Hematopoietic multipotent progenitor cell treated with erythropoietin and hydrocortisone succinate and interleukin-3 and kit ligand, for 8 days (in vitro differentiated cells): ENCODE measurements at places on chromosomes 16 and 17.

DNA sequence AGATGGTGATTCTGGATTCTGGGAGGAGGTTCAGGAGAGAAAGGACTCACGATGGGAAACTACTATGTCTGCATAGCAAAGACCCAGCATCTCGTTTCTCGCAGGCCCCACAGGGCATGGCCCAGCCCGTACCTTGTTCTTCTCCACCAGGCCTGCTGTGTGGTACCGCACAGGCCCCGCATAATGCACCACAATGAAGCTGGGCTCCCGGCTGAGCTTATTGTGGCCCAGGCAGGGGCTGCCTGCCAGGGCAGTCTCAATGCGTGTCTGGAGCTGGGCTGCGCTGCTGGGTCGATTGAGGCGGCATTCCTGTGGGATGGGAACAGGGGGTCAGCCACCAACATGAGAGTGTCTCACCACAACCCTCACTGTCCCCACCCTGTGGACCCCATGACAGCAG lies 20.4 kb downstream of the ZNHIT3 start:
- no peak for DNase-seq

DNA sequence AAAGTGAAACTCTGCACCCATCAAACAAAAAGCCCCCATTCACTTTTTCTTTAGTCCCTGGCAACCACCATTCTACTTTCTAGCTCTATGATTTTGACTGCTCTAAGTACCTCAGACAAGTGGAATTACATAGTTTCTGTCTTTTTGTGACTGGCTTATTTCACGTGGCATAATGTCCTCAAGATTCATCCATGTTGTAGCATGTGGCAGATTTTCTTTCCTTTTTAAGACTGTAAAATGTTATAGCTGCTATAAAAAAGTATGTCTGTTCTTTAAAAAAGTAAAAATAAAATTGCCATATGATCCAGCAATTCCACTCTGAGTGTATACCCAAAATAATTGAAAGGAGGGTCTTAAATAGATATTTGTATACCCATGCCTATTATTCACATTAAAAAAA lies 429.7 kb downstream of the CDH8 start:
- DNase-seq: no peak

- DNase-seq: no peak
These were observed 168.6 kb downstream of the HAPSTR1 start for GRCh38 chr16:9259914-9260608.

DNA sequence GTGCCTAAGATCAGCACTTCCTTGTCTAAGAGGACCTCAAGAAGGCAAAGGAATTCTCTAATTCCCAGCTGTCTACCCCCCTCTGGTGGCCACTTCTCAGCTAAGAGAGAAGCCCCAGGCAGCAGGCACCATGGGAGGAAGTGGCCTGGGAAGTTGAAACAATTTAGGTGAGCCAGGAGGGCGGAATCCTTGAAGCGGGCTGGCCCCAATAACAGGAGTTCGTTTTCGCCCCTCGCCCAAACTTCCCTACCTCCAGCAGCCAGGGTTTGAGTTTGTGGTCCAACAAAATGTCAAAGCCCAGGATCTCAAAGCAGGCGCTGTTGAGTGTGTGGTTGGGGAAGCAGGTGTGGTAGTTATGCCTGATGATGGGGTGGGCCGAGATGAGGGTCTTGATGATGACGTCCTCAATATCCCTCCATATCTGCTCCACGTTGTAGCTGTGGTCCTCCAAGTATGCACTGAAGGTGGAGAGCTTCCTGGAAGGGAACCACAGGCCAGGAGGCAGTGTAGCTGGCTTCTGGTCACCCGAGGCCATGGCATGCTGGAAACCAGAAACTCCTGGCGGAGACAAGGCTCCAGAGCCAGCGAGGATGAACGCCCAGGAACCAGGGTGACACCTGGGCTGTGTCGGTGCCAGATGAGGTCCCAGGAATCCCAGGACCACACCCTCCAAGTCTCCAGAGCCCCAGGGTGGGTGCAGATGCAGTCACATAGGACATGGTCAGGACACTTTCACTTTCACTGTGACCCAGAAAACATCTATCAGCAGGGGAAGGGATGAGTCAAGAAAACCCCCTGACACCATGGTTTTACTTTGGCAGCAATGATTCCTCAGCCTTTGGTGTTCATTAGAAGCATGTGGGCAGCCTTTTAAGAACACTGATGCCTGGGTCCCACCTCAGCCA lies 25.6 kb downstream of the TTLL6 start:
- peak; percentile 71 for DNase-seq

DNA sequence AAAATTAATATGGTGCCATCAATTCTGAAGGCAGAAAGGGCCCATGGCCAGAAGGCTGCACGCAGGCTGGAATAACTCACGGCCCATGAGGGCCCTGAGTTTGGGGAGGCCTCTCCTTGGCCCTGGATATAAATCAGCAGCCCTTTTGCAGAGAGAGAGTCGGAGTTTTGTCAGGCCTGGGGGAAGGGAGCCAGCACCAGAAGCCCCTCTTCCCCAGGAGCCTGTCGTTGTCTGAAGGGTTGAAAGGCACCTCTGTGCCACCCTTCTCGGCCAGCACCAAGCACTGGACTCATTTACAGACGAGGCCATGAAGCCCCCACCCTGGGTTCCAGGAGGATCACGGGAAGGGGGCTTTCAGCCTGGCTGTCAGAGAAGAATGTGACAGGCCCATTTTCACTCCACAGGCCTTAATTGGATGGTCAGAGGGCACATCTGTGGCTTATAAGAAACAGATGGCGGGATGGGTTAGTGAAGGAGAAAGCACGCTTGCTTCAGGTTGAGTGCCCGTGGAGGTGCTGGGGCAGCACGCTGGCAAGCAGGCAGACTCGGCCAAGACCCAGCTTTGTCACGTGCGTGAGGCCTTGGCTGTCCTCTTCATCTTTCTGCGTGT lies 140.6 kb downstream of the CLEC16A start:
- DNase-seq: no peak

GRCh38 chr16:72262711-72263110 lies 90.8 kb upstream of the PMFBP1 start:
- DNase-seq: no peak

DNA sequence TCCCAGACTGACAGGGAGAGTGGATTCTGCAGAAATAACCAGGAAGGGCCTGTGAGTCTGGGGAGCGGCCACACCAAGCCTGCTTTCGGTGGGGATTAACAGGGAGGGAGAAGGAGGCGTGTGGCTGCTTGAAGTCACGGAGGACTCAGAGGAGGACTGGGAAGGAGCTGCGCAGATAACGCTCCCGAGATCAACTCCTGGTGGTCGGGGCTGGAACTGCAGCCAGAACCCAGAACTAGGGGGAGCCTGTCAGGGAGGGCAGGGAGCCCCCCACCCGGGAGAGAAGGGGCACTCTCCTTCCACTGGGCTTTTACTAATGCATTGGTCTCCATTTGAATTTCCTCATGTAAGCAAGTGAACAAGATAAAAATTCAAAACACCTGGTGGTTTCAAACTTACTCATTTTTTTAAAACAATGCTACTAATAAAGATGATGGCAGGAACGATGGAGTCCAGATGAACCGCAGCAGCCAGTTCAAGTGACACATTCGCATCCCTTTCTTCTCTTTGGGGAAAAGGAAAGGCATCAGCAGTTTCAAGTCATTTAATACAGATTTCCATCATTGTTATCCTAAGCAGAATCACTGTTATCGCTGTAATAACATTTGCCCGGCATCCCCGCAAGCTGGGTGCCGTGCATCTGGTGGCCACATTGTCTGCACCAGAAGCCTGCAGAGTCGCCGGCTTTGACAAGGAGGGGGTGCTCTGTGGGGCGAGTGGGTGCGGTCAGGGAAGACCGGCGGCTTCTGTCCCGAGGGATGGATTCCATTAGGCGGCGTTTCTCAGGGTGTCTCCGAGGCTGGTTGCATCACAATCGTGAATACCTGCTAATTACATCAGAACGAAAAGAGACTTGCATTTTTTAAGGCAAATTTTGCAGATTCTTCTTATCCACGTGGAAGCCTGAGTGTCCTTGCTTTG lies 183.0 kb downstream of the FOXL1 start:
- DNase-seq: peak; percentile 47

GRCh38 chr17:45814622-45815606 lies 29.8 kb upstream of the SPPL2C start:
- DNase-seq: no peak

GRCh38 chr16:17312094-17312710 lies 158.6 kb downstream of the XYLT1 start:
- no peak for DNase-seq

GRCh38 chr17:8137645-8138373 lies 13.9 kb upstream of the HES7 start:
- no peak for DNase-seq

- DNase-seq: no peak
These were observed 9.4 kb upstream of the SP6 start for GRCh38 chr17:47860386-47860785.

DNA sequence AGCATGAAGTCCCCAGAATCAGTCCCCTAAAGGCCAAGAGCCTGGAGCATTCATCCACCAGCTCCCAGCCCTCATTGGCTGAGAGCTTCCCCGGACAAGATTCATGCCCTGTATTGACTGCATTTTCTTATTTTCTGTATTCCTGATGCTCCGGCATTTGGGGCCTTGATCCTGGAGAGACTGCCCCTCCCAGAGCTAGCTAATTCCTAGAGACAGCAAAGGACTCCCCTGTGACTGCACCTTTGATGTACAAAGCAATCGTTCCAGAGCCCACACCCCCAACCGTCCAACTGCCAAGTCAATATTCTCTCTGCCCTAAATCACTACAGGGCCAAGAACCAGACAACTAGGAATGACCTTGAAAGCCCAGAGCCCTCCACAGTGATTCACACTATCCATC lies 93.4 kb upstream of the CDH5 start:
- DNase-seq: no peak

GRCh38 chr17:16936536-16937310 lies 35.2 kb downstream of the TNFRSF13B start:
- no peak for DNase-seq

DNA sequence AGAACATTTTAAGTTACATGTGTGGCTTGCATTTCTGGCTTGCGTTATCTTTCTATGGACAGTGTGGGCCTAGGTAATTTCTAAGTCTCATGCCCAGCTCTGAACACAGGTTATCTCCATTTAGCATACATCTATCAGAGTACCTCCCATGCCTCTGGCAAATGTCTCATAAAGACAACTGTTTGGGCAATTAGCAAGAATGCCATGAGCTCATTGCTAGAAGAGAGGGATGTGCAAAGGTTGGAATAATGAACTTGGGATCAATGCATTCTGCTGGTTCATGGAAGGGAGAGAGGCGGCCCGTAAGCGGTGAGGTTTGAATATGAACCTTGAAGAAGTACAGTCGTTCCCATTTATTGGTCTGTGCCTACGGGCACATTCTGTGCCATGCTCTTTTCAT lies 14.4 kb downstream of the SYT17 start:
- DNase-seq: no peak

GRCh38 chr16:50293994-50294855 lies 27.9 kb downstream of the ADCY7 start:
- DNase-seq: no peak

- no peak for DNase-seq
These were observed 2.1 kb downstream of the TEPSIN start for GRCh38 chr17:81236784-81237183.

DNA sequence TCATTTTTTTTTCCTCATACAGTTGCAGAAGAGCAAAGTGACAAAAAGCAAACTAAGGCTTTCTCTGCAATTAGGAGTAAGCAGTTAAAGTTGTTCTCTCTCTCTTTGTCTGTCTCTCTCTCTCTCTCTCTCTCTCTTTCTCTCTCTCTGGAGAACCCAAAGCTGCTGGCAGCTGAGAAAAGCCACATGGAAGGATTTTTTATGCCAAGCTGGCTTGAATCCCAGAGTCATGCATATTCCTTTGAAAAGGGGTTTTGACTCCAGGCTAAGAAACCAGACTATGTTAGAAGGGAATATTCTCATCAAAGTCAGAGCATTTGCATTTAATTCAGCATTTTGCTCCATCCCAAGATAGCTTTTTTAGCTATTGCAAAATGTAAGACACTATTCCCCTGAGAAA lies 1114.2 kb upstream of the GOT2 start:
- DNase-seq: no peak

- DNase-seq: no peak
These were observed 1.6 kb upstream of the FOXJ1 start for GRCh38 chr17:76142585-76143041.

DNA sequence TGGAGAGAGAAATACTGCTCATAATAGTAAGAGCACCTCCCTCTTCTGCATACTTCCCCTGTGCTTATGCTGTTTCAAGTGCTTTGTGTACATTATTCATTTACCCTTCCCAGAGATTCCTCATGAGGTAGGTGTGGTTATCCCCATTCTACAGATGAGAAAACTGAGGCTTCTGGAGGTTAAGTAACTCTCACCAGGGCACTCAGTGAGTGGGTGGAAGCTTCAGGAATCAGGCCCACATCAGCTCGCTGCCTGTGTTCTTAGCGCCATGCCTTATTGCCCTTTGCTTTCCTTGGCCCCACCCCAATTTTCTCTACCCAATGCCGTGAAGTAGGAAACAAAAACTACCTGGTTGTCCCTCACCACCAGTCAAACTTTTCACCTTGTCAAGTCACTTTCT lies 18.1 kb upstream of the ITGB3 start:
- DNase-seq: no peak

DNA sequence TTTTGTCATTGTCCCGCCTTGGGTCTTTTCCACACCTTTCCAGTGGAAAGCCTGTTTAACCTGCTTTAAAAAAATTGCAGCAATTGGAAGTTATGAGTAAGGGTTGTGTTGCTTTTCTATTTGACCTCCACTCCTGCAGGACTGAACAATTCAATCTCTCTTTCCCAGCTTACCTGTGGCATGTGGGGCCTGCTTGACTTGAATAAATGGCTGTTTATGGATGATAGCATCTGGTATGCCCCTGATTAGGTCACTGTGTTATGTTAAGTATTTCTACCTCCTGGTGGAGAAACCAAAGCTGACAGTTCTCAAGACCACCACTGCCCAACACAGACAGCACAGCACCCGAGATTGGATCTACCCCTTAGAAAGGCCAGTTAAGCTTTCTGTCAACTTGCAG lies 64.8 kb upstream of the NOG start:
- no peak for DNase-seq

- DNase-seq: no peak
These were observed 195.8 kb upstream of the GSE1 start for GRCh38 chr16:85417156-85417860.

DNA sequence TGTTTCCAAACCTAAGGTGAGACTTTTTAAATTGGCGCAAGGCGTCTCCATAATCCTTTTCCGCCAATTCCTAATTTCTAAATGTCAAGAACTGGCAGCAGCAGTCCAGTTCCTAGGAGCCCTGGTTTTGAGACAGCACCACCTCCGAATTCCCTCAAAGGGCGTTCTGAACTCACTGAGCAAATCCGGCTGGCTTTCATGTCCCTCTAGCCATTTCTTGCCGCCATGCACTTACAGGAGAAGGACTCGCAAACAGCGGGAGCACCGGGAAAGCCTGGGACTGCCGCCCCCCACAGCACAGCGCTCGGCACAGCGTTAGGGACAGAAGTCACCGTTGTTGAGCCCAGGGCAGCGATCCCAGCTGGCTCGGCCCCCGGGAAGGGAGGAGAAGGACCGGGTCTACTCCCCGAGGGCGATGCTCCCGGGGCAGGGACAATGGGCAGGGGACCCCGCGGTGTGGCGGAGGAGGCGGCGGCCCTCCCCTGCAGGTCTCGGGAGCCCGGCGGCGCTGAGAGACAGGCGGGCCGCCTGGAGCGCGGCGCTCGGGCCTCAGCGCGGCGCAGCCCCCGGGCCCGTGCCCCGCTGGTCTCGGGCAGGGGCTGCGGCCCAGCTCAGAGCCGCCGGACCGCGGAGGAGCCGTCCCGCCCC lies 545 bp downstream of the ARHGAP17 start:
- peak; percentile 42 for DNase-seq

- DNase-seq: no peak
These were observed 39.5 kb downstream of the GPT2 start for GRCh38 chr16:46923513-46924295.
